ENCODE measurements at places on chromosomes 7 and 10.

DNA sequence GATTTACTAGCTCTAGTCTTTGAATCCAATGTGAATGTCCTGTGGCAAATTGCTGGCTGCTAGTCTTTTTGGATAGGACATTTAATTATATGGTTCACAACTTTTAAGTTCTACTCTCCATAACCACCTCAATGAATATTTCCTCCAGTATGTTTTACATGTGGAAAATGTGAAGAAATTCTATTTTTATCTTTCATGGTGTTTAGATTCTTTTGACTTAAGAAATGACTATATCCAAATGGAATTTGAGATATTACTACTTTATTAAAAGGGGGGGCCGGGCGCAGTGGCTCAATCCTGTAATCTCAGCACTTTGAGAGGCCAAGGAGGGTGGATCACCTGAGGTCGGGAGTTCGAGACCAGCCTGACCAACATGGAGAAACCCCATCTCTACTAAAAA, 202.0 kb downstream of the ARL4A start:
- no peak for DNase-seq

GRCh38 chr7:100208911-100209408, 10.8 kb upstream of the PVRIG start:
- DNase-seq = no peak

GRCh38 chr7:141074162-141074991, 513 bp downstream of the TMEM178B start:
- DNase-seq = no peak

DNA sequence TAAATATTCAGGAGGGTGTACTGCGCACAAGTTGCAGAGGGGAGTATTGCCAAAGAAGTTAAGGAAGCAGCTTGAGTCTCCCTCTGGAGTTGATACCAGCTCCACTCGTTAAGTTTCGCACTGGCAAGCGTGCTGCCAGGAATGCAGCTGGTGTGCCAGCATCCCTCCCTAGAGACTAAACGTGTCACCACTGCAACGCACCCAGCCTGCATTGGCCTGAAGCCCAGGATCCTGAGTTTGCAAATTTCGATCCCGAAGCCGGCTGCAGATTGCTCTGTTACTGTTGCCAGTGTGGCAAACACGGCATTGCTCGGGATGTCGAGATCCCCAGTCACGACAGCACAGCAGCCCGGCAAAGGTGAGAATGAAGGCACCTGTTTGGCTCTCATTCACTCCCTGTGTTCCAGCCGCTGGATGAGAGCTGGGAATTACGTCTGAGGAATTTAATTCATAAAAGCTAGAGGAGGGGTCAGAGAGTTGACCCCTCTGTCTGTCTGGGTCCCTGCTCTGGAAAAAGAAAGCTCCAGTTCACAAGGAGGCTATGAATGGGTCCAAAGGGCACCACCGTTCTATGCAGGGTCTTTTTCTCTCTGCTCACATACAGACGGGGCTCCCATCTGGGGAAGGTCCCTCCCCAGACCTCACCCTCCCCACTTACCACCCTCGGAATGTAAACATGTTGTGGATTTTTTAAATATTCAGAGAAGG, 61.0 kb downstream of the NRP1 start:
- no peak for DNase-seq
